Pons (tissue), 1 donor: ENCODE measurements at places on chromosomes 2 and 18.

GRCh38 chr18:79139206-79139605 is 70.0 kb downstream of the ATP9B start:
- no peak for DNase-seq

GRCh38 chr2:43212931-43213330 is 13.5 kb downstream of the ZFP36L2 start:
- DNase-seq: peak; percentile 77

GRCh38 chr2:202065876-202066275 is 7.2 kb upstream of the KIAA2012 start:
- DNase-seq: no peak

GRCh38 chr2:132664096-132664495 is 5.9 kb downstream of the LYPD1 start:
- DNase-seq: no peak

- DNase-seq: no peak
Observed at GRCh38 chr2:60547841-60548240, 5.6 kb downstream of the BCL11A start.

- DNase-seq: no peak
Observed at GRCh38 chr2:134659724-134660123, 59.1 kb downstream of the TMEM163 start.

DNA sequence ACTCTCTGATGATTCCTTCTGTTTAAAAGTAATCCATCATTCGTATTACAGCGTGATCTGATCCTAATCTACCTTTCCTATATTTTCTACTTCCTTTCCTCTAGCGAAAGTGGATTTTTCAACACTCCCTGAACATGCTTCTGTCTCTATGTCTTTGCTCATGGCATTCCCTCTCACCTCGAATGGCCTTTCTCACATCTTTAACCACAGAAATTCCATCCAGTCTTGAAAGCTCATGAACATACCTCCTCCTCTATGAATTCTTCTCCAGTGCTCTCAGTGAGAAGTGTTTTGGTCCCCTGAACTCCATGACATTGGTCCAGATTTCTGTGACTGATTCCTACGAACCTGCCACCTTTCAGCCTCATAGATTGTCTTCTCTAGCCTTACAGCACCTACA is 323.2 kb downstream of the RAD51AP2 start:
- no peak for DNase-seq

DNA sequence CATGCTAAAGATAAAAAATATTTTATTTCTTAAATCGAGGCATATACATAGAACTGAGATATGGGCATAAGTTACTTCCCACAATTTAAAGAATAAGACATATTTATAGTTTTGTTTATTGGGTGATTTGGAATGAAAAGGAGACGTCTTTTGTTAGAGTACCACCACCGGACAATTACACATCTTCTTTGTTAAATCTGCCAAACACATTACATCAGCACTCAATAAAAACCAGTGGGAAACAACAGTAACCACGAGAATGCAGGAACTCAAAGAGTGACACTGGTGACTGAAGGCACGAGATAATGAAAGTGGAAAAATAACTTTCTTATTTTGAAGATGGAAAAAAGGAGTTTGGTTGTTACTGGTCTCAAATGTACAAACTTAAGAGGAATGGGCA is 92.6 kb upstream of the TFCP2L1 start:
- peak; percentile 92 for DNase-seq

- no peak for DNase-seq
Observed at GRCh38 chr2:69307579-69308064, 79.4 kb downstream of the GFPT1 start.

DNA sequence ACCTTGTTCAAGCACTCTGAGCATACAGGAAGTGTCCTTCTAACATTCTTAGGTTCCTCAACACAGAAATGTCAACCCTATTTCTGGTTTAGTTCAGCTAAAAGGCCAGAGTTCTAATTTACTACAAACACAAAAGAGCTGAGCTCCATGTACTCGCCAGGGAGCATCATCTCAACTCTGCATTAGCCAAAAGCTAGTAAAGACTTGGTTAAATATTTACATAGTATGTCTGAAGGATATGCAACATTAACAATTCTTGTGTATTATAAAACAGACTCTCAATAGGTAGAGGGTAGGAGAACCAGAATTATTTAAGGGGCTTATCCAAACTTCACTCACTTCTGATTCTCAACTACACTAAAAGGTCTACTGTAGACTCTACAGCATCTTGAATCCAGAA is 154.6 kb downstream of the THADA start:
- no peak for DNase-seq

- DNase-seq: no peak
Observed at GRCh38 chr2:44549856-44550255, 188.1 kb downstream of the CAMKMT start.

DNA sequence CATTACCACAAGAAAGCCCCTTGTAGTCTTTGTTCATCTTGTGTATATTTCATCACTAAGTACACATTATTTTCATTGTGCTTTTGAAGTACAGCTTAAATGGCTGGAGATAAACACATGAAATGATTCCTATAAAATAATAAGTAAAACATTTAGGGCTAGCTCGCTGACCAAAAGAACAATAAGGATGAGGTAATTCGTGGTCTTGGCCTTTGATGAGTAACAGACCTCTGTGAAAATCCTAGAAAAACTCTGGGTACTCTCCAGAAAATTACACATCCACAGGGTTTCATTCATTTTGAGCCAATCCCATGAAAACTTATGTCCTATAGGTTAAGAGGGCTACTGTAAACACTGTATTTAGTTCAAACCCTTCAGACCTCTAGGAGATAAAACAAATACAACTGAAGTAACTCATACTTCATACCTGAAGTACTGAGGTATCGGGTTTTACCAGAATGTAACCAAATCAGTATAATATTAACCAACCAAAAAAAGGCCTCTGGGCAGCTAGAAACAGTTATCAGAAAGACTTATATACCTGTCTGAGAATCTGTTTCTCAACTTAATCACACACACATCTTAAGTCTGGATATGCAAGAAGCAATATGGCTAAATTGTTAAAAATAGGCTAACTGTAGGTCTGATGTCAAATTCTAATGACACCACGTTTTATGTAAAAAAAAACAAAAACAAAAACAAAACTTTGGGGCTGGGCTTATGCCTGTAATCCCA is 31.0 kb downstream of the CFAP36 start:
- no peak for DNase-seq

DNA sequence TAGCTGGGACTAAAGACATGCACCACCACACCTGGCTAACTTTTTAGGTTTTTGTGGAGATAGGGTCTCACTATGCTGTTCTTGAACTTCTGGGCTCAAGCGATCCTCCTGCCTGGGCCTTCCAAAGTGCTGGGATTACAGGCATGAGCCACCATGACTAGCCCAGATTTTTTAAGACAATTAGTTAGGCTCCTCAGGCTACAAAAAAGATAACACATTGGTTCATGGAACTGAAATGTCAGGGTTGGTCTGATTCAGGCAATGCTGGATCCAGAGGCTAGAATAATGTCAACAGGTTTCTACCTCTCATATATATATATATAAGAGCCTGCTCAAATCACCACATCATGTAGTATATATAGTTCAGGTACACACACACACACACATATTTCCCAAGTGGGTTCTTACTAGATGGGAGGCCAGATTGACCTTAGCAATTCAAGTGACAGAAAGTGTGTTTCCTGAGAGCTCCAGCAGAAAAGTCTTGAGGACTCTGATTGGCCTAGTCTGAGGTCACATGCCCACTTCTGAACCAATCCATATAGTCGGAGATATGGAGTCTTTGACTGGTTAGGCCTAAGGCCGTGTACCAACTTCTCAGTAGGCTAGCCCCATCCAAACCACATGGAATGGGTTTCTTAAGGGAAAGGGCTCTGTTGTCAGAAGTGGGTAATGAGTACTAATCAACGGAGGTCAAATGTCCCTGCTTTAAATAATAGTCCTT is 72.6 kb upstream of the LAPTM4A start:
- no peak for DNase-seq

DNA sequence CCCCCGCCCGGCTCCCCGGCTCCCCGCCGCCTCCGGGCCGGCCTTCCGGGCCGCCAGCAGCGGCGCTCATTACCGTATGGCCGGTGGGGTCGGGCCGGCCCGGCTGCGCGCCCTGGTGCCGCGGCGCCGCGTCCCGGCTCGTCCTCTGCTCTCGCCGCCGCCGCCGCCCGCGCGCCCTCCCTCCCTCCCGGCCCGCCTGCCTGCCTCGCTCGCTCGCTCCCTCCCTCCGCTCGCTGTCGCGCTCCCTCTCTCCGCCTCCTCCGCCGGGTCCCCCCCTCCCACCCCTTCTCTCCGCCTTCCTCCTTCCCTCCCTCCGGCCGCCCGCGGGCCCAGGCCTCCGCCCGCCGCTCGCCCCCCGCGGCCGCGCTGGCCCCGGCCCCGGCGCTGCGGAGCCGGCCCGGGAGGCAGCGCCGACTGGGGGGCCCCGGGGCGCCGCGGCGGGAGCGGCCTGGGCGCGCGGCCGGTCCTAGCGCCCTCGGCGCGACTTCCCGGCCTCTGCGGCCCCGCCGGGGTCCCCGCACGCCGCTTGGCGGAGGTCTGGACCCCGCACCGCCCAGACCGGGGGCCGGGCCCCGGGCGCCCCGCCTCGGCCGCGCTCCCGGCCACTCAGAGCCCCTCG is at the start of gene DNMT3A:
Gene DNMT3A (minus strand): TSS at position 173 of the 619 bp plus-strand sequence. CDS start 27,941 bp downstream, outside the sequence.
- DNase-seq: peak; percentile 62

- no peak for DNase-seq
Observed at GRCh38 chr2:241617431-241618154, 19.4 kb downstream of the THAP4 start.

DNA sequence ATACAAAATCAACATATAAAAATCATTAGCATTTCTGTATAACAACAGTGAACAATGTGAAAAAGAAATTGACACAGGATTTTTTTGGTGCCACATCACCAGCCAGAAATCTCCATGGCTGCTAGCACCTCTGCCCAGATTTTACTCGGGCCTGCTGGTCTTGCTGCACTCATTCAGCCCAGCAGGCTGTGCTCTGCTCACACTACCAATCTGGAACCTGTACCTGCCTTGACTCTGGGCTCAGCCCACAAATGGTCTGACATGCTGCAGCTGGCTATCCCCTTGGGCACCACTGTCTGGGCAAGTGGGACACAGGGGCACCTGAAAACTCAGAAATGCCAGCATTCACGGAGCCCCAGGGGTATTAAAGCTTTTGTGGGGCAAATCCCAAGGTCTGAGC is 392.5 kb upstream of the NRXN1 start:
- DNase-seq: no peak

DNA sequence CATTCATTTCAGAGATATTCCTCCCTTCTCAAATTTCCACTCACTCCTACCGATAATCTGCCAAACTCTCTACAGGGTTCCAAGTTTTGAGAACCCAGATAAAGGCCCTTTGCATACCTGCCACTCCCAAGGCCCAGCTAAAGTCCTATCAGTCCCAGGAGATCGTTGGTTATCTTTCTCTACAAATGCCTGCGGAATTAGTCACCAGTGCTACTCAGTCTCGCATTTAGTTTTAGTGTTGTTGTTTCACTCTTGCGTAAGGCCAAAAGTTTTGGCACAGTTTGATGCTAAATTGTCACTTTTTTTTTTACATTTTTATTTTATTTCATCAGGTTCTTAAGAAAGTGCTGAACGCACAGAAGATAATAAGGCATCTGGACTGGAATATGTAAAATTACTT is 29.2 kb upstream of the SETBP1 start:
- DNase-seq: no peak

- DNase-seq: no peak
Observed at GRCh38 chr18:30378097-30378496, 664.4 kb downstream of the DSC3 start.

GRCh38 chr2:28247290-28247689 is 145.4 kb upstream of the FOSL2 start:
- DNase-seq: no peak

- DNase-seq: no peak
Observed at GRCh38 chr2:115160531-115161080, 718.2 kb downstream of the DPP10 start.

DNA sequence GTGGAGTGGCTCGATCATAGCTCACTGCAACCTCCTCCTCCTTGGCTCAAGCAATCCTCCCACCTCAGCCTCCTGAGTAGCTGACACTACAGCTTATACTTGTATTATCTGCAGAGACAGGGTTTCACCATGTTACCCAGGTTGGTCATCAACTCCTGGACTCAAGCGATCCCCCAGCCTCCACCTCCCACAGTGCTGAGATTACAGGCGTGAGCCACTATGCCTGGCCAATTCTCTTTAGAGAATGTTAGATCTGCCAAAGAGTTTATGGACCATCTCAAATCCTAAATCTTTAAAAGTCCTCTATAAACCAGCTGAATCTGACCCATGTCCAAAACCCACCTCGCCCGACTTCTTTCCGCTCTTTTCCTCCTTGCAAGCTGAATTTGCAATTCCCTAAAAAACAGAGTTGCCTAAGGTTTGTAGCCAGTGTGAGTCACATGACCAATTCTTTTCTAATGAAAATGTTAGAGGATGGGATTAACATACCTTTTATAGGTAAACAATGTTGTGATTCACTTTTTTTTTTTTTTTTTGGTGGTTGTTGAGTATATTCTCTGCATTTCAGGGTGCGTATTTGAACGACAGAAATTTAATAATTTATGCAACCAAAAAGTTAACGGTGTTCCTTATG is 2.4 kb upstream of the PMAIP1 start:
- DNase-seq: no peak

DNA sequence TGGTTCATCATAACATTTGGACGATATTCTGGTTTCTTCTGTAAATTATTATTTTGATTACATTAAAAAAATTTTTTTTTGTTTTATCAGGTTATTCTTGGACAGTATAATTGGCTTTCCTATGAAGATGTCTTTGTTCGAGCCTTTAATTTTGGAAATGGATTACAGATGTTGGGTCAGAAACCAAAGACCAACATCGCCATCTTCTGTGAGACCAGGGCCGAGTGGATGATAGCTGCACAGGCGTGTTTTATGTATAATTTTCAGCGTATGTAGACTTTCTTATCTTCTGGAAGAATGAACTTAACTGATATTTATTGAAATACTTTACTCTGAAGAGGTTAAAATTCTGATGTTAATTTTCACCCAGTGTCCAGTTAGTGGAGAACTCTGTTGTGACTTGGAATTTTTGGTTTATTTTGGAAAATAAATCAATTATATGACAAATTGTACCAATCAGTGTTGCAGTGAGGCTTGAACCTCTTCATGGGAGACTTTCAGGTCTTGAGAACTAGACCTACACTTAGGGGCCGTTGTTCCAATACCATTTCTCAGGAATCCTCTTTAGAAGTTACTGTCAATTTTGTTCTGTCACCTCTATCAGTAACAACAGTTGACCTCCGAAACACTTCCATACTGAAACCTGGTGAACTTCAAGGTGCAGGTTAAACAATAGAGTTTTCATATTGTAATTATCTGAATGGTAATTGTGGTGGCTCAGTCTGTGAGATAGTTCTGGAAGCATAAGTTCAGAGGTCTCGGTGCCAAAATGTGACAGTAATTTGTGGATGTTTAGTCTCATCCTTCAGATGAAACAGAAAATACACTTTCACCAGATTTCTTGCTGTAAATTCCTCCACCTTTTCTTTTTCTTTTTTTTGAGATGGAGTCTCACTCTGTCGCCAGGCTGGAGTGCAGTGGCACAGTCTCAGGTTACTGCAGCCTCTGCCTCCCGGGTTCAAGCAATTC is 55.7 kb downstream of the ACSL3 start:
- no peak for DNase-seq

DNA sequence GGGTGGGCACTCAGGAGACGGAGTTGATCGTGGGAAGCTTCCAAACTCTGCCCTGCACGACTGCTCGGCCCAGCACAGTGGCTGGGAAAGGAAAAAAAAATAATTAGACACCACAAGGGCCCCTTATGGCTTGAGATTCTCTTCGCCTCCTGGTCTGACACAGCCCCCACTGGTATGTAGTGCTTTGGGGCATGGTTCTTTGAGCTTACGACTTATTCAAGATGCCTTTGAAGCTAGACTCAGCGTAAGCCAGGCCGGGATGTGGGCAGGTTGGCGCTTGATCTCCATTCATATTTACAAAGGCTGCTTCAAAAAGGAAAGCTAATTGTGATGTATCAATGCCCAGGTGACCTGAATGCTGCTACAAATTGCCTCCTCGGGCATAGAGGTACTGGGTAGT is 50.5 kb downstream of the CXCR4 start:
- DNase-seq: no peak
